ENCODE measurements at places on chromosomes 1 and 21.

DNA sequence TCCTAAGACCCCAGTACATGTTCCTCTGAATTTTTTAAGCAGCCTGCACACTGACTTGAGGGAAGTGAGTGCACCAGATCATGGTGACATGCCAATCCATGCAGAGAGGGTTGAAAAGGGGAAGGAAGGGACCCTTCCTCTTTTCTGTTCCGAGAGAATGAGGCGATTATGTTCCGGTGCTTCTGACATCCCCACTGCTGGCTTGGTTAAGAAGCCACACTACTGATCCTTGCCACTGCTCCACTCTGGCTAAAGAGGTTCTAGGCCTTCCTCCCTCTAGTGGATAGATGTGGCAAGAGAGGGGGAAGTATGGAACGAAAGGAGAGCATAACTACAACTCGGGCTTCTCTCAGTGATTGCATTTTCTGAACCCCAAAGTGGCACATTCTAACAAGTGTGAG, 1.8 kb upstream of the CYB5R1 start:
- DNase-seq, result peak; percentile 60

DNA sequence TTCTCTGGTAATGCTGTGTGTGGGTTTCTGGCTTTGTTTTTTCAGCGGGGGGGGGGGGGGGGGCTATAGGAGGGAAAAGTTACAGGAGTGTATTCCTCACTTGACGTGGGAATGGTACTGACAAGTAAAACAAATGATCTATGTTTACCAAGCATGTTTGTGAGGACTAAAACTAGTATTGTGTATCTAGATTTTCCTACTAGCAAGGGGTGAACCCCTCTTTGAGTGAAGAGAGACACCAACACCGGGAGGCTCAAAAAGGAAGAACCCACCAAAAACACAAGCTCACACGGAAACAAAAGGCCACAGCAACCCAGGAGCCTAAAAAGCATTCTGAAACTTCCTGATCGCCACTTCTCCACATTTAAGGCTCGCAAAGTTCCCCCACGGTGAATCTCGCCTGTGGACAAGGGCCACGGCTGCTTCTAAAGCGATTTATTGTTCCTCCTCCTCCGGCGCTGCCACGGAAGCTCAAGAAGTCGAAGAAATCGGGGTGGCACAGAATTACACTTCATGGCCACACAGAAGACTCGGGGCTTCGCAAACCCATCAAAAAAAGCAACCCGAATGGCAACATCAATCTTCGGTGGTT, 703 bp downstream of the PUM1 start:
- DNase-seq, result no peak

DNA sequence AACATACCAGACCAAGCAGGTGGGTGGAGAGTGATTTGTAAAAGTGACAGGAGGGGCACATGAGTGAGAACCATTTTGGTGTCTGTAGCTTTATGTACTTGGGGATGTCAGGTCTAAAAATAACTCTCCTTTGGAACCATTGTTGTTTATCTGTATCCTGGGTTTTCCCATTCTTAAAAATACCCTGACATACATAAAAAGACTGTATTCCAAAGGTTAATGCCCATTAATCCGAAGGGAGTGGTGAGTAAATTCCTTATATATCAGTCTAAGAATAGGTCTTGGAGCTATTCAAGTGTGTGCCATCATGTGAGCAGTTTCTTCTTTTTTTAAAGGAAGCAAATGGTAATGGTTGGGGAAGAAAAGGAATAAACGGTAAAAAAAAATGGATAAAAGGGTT, 117.5 kb downstream of the TGFB2 start:
- DNase-seq, result no peak

DNA sequence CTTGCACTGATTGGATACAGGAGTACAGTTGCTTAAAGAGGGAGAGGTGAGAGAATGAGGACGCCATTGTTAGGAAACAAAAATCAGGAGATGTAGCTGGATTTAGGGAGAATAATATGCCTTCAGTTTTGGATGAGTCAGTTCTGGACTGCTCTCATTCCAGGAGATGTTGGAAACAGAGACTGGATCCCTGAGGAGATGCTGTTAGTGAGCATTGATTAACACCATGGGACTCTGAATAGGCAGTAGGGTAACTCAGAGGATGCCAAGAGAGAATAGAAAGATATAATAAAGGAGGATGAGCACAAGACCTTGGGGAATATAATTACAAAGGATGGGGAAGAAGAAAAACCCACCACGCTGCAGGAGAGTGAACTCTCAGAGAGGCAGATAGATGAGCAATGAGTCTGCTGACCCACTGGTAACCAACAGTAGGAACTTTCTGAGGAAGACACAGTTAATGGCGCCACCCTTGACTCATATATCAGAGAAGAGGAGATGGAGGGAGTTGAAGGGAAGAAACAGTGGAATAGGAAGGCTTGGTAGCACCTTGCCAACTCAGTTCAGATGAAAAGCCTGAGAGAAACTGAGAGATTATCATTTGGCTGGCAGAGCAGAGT, 10.5 kb downstream of the KCNJ15 start:
- DNase-seq, result no peak

GRCh38 chr1:24919791-24920532, 10.1 kb downstream of the RUNX3 start:
- no peak for DNase-seq

- DNase-seq, result no peak
These were observed 75.5 kb downstream of the SERINC2 start for GRCh38 chr1:31488528-31488927.

- DNase-seq, result no peak
These were observed 18.3 kb upstream of the SPRR5 start for GRCh38 chr1:152928671-152929070.

- DNase-seq, result no peak
These were observed 10.1 kb upstream of the ACTRT2 start for GRCh38 chr1:3011127-3011526.

DNA sequence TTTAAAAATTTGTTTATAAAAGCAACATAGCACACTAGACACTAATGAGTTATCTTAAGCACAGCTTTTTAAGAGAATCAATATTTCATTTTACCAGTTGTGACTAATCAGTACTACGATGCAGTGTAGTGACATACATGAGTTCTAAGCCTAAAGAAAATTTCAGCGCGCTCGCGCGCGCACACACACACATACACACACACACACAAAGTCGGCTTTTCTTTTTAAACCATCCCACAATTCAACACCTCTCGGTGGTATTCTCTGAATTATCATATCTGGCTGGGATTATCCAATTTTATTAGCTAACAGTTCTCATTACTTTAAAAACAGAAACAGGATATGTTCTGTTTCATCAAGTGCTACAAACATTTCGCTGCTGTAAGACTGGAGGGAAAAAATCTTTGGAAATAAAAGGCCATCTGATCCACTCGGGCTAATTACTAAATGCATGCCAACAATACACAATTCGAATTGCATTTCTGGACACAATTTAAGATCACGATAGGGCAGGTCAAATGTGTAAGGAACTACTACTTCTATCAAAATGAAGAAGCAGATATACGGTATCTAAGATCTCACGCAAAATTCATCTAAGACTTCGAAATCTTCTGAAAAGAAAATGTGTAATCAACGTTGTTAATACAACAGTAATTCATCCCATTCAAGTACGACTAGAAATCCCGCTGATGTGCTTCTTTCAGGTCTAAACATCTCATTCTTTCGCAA, 1.2 kb downstream of the TUT4 start:
- peak; percentile 57 for DNase-seq

DNA sequence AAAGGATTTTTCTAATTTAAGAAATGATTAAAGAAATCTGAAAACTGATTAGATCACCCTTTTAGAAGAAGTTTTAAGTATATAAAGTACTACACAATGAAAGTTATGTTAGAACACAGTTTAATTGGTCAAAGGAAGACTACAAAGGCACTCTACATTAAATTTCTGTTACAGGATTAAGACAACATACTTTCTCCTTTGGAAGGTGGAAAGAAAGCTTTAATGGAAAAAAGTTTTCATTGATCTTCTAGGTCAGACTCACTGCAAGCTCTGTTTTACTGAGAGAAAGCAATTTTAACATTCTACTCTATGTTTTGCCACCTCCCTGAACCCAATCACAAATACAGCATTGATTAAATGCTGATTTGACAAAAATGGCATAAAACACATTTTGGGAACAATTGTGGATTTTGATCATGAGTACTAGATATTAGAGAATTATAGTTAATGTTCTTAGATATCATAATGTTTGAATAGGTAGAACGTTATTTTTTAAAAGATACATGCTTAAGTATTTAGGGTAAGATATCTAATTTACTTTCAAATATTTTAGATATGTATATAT, 32.0 kb downstream of the WDR26 start:
- DNase-seq, result no peak

DNA sequence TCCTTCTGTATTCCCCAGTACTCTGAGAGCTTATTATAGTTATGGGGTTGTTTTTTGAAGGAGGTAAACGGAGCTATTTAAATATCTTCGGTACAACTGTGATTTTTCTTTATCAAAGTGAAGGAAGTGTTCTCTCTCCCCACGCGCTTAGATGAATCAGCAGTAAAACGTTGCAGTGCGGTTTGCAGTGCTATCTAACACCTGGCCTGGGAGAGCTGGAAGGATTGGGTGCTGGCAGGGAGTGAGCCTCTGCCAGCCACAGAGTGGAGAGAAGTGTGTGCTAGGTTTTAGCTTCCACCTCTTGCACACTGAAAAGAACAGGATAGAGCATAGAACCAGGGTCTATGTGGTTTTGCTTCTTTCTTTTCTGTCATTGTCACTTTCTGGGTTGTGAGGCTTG, 165.9 kb downstream of the SDCCAG8 start:
- peak; percentile 73 for DNase-seq

GRCh38 chr21:31338908-31339368, 5.1 kb downstream of the TIAM1 start:
- no peak for DNase-seq

GRCh38 chr1:224629965-224630364, 13.8 kb downstream of the CNIH3 start:
- no peak for DNase-seq

DNA sequence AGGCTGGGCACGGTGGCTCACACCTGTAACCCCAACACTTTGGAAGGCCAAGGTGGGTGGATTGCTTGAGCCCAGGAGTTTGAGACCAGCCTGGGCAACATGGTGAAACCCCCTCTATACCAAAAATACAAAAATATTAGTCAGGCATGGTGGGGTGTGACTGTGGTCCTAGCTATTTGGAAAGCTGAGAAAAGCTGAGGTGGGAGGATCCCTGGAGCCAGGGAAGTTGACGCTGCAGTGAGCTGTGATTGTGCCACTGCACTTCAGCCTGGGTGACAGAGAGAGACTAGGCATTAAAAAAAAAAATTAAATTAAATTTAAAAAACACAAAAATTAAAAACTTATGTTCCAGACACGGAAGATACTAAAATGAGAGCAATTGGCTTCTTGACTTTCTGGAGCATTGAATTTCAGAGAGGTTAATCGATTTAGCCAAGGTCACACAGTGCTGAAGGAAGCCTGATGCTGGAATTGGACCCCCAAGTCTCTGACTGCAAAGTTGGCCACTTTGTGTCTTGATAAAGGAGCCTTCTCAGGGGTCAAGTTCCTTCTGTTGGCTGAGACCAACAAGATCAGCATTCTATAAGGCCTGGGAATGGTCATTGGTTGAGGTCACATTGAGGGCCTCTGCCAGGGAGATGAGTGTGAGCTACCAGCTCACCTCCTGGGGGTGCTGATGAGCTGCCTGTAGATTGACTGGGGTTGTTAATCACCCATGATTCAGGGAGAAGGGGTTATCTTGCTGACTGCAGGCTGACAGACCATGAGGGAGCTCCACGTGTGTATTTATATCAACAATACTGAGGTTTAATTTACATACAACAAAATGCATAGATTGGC, 54.3 kb downstream of the RPS6KA1 start:
- no peak for DNase-seq

GRCh38 chr1:205709059-205709398, 28.7 kb upstream of the SLC45A3 start:
- no peak for DNase-seq

GRCh38 chr1:8670371-8670818, 147.0 kb downstream of the RERE start:
- no peak for DNase-seq
